ENCODE measurements at places on chromosomes 4 and X.

GRCh38 chr4:100849319-100849718 lies 331.5 kb upstream of the EMCN start:
- no peak for DNase-seq

- DNase-seq = no peak
Observed at GRCh38 chr4:38237139-38237538, 276.9 kb downstream of the PTTG2 start.

- no peak for DNase-seq
Observed at GRCh38 chr4:165335163-165335703, 7.8 kb downstream of the MSMO1 start.

DNA sequence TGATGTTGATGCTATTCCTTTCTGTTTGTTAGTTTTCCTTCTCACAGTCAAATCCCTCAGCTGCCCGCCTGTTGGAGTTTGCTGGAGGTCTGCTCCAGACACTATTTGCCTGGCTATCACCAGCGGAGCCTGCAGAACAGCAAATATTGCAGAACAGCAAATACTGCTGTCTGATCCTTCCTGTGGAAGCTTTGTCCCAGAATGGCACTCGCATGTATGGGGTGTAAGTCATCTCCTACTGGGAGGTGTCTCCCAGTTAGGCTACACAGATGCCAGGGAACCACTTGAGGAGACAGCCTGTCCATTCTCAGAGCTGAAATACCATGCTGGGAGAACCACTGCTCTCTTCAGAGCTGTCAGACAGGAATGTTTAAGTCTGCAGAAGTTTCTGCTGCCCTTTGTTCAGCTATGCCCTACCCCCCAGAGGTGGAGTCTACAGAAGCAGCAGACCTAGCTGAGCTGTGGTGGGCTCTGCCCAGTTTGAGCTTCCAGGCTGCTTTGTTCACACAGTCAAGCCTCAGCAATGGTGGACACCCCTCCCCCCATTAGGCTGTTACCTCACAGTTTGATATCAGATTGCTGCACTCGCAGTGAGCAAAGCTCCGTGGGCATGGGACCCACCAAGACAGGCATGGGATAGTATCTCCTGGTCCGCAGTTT lies 74.9 kb downstream of the SPIN3 start:
- no peak for DNase-seq

GRCh38 chr4:106864231-106864630 lies 171.9 kb downstream of the DKK2 start:
- DNase-seq = no peak

- DNase-seq = no peak
Observed at GRCh38 chr4:94359221-94359620, 16.6 kb upstream of the HPGDS start.

DNA sequence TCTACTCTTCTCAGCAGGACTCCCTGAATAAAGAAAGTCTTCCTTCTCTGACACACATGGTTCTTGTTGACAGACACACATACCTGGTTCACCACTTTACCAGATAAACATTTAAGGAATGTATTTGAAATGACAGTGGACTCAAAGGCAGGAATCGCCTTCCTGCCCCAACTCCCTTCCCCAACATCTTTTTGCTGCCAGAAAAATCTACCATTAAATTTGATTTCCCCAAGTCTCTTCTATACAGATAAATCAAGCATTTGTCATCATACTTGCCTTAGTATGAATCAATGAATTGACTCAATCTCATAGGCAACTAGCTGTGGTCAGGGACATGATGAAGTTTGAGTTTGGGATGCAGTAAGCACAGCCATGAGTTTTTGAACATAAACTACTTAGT lies 23.3 kb upstream of the ANXA5 start:
- no peak for DNase-seq

DNA sequence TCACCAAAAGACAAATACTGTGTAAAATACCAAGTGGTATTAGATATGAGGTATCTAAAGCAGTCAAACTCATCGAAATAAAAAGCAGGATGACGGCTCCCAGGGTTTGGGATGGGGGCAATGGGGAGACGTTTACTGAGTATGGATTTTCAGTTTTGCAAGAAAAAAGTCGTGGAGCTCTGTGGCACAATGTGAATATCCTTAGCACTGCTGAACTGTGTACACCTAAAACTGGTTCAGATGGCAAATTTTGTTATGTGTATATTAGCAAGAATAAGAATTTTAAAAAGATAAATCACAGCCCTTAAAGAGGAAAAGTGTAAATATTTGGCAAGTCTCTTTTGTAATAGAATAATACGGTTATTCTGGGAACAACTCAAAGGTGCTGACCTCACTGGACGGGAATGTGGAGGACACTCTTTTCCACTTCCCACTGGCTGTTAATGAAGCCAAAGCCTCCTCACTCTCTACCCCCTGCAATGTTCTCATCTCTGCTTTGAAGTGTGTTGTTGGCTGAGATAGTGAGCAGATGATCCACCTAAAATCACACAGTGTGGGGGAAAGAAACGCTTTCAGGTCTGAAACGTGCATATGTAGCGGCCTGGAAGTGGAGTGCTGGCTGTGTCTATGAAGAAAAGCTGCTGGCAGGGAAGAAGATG lies 49.2 kb downstream of the SEL1L3 start:
- DNase-seq = no peak

DNA sequence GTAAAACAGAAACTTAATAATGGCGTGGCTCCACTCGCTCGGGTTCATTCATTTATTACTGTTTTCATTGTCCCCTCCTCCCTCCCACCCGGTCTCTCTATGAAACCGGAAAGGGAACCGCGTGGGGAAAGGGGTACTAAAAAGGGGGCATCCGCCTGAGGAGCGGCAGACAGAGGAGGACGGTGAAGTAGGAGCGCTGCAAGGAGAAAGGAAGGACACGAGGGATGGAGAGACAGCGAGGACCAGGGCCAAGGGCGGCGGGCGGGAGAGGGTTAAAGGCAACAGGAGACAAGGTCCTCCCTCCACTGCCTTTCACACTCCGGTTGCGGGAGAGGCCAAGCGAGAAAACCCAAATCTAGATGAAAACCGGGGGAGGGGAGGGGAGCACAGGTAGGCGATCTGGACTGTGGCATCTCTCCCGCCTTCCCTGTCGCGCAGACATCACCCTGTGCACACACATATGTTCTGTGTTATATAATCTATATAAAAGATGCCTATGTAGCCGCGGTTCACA lies 829 bp downstream of the ELOVL6 start:
- DNase-seq = peak; percentile 88

DNA sequence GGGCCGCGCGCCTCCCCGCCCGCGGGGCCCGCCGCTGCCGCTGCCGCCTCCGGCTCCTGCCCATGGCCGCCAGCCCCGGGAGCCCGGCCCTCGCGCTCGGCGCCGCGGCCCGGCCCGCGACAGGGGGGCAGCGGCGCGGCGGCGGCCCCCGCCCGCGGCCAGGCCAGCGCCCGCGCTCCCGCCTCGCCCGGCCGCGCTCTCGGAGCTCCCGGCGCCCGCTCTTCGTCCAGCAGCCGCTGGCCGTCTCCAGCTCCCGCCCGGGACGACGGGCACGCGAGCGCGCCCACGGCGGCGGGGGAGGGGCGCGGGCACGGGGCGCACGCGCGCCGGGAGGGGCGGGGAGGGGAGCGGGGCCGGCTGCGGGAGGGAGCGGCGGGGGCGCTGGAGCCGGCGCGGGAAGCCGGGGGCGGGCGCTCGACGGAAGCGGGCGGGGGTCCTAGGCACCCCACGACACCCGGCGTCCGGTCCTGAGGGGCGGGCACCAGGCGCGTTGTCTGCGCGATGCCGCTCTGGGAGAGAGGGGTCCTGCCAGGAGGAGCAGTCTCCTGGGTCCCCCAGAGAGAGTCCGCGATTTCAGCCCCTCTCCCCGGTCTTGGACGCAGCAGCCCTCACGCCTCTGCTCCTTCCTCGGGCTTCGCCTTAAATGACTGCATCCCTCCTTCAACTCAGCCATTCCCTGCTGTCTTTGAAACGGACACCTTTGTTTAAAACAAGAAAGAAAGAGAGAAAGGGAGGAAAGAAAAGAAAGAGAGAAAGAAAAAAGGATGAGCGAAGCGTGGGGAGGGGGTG lies 490 bp upstream of the PDZD4 start:
- no peak for DNase-seq

DNA sequence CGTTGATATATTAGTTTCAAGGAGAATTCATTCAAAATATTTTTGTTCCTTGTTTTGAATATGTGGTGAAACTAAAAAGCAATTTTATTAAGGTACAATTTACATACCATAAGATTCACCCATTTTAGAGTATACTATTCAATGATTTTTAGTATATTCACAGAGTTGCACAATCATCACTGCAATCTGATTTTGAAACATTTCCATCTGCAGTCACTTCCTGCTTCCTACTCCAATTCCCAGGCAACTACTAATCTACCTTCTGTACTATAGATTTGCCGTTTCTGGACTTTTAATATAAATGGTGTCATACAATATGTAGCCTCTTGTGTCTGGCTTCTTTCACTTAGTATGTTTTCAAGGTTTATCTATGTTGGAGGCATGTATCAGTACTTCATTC lies 71.3 kb downstream of the SLC9A7 start:
- no peak for DNase-seq

- no peak for DNase-seq
Observed at GRCh38 chr4:56651056-56651350, 30.1 kb downstream of the HOPX start.

- no peak for DNase-seq
Observed at GRCh38 chr4:157502656-157503055, 282.1 kb downstream of the GRIA2 start.

DNA sequence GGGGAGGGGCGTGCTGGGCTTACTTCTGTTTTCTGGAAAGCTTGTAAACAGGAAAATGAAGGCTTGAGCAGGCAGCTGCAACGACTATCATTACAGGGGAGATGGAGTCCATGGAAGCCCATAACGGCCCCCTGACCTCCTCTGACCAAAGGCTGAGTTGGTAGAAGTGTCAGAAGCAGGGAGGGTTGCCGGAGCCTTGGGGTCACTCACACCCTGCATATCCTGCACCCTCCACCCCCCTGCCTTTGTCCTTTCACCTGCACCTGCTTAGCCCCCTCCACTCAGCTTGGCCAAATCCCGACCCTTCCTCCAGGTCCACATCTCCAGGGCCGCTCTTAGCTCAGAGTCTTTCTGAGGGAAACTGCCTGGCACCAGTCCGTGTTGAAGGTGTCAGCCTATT lies 12.5 kb upstream of the MSX1 start:
- DNase-seq = no peak

GRCh38 chrX:17654116-17654515 lies 83.2 kb upstream of the SCML1 start:
- no peak for DNase-seq

GRCh38 chrX:25001808-25002660 lies 13.7 kb downstream of the ARX start:
- DNase-seq = no peak

- peak; percentile 83 for DNase-seq
Observed at GRCh38 chr4:83561381-83561780, 25.5 kb downstream of the GPAT3 start.

DNA sequence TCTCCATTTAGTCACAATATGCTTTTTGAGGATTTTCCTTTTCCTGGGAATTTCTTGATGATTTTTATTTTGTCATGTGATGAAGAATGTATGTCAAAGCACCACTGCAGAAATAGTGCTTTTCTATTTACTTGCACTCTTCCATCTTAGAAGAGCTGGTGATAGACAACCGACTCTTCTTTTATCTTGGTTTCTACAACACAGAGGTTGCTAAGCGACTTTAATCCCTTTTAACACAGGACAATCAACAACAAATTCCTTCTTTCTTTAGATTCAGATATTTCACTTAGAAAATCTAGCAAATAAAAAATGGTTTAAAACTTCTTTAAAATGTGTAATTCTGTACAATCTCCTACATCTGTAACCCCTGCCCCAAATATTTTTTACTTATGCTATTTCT lies 34.6 kb downstream of the TET2 start:
- DNase-seq = no peak

DNA sequence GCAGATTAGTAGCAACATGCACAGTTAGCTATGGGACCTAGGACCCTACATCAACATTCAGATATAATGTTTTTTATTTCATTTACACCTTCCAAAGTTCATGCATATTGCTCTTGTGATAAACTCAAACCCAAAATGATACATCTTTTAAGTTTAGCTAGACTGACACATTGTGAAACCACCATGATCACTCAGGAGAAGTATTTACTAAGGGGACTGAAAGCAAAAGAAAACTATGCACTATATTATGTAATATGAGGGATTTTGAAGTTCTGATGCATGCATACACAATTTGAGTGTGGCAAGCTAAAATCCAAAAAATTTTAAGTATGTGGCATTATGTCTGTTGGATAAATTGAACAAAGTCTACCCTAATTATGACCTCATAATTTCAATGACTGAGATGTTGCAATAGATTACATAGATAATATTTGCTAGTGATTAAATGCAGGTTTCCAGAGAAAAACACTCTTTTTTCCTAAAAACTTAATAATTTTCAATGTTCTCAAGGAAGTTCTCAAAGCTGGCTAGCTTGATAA lies 914.8 kb upstream of the GRIA3 start:
- no peak for DNase-seq

DNA sequence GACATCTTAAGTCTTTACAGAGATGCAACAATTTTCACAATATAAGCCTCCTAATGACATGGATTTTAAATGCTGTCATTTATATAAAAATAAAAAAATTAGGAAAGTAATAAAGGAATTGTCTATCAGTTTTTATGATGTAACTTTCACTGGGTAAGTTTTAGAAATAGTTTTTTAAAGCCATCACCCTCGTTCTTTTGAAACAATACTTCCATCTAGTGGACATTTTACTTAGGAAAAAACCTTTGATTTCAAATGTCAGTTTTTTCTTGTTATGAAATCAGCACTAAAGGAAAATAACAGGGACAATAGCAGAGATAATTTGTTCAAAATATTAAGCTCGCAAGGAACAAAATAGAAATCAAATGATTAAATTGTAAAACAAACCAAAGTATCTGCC lies 24.3 kb upstream of the NDNF start:
- DNase-seq = peak; percentile 68

GRCh38 chr4:18366892-18367291 lies 345.3 kb upstream of the LCORL start:
- peak; percentile 67 for DNase-seq

- peak; percentile 62 for DNase-seq
Observed at GRCh38 chr4:114180481-114180880, 201.0 kb upstream of the ARSJ start.

DNA sequence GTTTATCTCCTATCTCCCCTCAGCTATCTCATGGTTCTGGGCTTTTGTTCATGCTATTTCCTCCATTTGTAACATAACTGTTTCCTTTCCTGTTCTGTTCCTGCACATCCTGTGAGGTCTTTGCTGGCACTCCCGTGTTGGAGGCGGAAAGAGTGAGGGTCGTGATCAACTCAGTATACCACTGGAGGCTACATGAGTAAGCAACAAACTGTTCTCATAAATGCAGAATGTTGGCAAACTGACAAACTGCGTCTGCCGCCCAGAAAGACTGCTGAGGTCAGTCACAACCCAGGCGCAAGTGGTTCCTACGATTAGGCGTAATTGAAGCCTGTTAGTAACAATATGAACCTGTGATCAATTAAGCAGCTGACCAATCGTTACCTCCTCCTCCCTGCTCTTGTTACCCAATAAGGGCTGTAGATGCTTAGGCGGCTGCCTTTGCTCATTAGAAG lies 48.8 kb downstream of the C4orf33 start:
- no peak for DNase-seq

- no peak for DNase-seq
Observed at GRCh38 chrX:45228126-45228525, 27.4 kb upstream of the DIPK2B start.

- peak; percentile 44 for DNase-seq
Observed at GRCh38 chr4:41994461-41994985, 4.2 kb downstream of the SLC30A9 start.

Data from hematopoietic multipotent progenitor cell treated with erythropoietin and hydrocortisone succinate and interleukin-3 and kit ligand, for 4 days (in vitro differentiated cells).